ENCODE measurements at places on chromosomes 16 and 17.

- no peak for DNase-seq
Measured at GRCh38 chr16:621526-622105, 9.2 kb upstream of the WFIKKN1 start.

- DNase-seq: no peak
Measured at GRCh38 chr16:55016515-55016914, 85.8 kb downstream of the IRX5 start.

GRCh38 chr16:57822856-57823255 is 20.6 kb upstream of the KIFC3 start:
- no peak for DNase-seq

DNA sequence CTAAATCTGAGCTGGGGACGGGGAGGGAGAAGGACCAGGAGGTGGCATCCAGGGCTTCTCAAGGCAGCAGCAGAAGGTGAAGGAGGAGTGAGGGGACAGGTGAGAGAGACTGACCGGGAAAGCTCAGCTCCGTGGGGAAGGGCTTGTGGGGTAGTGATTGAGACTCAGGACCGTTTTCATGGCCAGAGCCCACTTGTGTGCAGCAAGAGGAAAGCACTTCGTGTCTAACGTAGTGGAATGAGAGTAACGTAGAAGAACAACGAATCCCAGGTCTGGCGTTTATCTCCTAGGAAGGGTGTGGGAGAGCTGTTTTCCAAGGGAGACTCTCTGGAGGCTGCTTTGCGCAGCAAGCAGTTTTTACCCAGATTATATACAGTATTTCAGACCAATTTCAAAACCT is 1.3 kb upstream of the CDH3 start:
- DNase-seq: no peak

GRCh38 chr16:31198207-31198882 is 4.2 kb downstream of the PYCARD start:
- no peak for DNase-seq

DNA sequence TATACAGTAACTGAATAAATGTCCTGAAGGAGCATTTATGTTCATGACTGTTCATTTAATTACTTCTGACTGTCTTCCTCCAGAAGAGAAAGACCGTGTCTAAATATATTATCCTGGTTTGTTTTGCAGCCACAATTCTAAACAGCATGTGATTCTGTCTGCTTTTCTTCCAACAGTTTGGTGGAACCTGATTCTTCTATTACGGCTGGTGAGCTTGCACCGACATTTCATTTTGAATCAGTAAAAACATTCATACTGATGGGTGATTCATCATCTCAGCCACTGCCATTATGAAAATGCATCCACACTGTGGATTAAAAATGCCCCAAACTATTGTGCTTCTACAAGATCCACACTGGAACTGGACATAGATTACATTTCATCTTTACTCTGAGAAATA is 16.9 kb downstream of the KNOP1 start:
- DNase-seq: no peak

All from activated naive CD4-positive, alpha-beta T cell treated with anti-CD3 and anti-CD28 coated beads for 36 hours (primary cell).